GM04503 (cell line): ENCODE measurements at places on chromosomes 2 and 18.

DNA sequence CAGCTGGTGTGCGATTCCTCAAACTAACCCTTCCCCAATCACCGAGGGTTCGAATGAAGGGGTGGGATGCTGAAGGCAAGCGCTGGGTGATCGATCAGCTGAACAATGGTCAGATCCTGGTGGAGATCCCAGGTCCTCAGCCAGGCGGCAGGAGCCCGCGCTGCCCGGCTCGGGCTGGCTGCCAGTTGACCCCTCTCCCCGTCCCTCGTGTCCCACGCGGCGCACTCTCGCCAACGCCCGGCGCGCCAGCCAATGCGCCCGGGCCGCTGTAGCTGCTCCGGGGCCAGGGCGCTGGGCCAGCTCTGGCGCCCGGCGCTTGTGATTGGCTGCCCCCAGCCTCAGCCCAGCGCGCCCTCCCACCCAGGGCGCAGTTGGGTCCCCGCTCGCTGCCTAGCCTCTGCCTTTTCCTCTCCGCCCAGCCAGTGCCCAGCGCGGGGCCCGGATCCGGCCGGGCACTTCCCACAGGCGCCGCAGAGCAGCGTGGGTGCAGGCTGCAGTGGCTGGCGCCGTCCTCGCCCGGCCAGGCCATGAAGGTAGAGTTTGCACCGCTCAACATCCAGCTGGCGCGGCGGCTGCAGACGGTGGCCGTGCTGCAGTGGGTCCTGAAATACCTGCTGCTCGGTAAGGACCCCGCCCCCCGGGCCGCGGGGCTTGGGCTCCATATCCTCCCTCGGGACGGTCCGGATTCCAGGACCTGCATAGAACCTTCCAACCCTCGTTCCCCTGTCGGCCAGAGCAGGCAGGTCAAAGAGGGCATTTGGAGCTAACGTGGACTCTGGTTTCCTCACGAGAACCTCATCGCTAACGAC, at the start of gene MOGAT1:
Gene MOGAT1 (plus strand): TSS at position 400 of the 809 bp plus-strand sequence. CDS start 128 bp downstream, at position 528.
- DNase-seq: no peak

- no peak for DNase-seq
Observed at GRCh38 chr2:218229851-218230250, 12.9 kb downstream of the ARPC2 start.

- DNase-seq: no peak
Observed at GRCh38 chr2:11019614-11020013, 107.9 kb downstream of the KCNF1 start.

DNA sequence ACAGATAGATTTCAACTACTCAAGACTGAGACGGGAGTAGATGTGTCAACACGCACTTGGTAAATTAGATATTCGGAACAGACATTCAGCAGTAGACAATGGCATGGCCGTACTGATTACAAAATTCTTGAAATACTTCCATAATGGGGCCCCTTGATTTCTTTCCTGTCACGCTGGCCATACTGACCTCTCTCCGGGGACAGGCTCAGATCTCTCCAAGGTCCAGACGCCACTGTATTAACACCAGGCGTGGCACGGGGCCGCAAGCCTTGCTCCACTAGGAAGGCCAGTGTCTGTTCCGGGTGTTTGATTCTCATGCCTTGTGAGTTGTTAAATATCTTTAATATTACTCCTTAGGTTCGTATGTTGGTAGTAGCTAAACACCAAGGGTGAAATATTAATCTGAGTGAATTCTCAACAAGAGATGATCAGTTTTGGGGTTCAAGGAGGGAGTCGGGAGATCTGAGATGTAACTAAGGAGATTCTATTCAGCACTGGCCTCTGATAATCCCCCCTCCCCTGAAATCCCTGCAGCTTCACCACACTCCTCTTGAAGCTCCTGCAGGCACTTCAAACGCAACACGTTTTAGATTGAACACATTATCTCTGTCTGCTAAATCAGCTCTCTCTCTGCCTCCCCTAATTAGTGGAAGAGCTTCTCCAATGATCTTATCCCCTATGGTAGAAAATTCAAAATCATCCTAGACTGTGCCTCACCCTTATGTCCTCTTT, 2.2 kb upstream of the EHD3 start:
- DNase-seq: no peak

DNA sequence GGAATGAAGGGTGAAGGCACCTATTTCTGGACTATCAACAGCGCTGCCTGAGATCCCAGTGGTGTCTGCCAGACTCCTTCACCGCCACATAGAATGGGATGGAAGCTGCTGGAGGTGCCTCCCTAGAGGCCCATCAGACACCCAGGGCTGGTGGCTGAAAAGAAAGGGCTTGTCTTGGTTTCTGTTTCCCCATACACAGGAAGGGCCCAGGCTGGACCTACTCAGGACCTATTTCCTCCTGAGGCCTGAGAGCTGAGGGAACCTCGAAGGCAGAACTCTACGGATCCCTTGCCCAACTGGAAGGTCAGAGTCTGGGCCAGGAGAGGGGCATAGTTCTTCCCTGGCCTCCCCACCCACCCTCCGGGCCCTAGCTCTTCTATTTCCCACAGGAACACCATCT, 2.9 kb upstream of the CLEC4F start:
- DNase-seq: no peak

- no peak for DNase-seq
Observed at GRCh38 chr2:37325625-37326071, 1.0 kb upstream of the PRKD3 start.

GRCh38 chr18:35478520-35479435, 19.0 kb downstream of the INO80C start:
- DNase-seq: peak; percentile 62

DNA sequence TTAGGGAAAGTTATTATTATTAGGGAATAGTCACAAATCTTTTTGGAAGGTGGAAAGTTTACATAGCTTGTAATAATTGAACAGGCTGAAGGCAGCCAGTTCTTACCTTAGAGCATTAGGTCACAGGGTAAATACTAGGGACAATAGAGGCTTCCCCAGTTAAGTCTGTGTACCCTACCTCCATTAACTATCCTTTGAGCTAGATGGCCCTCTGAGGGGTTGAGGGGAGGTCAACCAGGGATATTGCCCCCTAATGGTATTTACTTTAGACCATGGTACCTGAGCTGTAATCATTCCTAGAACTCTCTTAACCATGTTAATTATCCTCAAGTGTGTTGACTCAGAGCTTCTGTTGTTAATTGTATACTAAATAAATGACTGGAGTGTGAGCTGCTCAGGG, 120.5 kb upstream of the SCN7A start:
- DNase-seq: no peak

DNA sequence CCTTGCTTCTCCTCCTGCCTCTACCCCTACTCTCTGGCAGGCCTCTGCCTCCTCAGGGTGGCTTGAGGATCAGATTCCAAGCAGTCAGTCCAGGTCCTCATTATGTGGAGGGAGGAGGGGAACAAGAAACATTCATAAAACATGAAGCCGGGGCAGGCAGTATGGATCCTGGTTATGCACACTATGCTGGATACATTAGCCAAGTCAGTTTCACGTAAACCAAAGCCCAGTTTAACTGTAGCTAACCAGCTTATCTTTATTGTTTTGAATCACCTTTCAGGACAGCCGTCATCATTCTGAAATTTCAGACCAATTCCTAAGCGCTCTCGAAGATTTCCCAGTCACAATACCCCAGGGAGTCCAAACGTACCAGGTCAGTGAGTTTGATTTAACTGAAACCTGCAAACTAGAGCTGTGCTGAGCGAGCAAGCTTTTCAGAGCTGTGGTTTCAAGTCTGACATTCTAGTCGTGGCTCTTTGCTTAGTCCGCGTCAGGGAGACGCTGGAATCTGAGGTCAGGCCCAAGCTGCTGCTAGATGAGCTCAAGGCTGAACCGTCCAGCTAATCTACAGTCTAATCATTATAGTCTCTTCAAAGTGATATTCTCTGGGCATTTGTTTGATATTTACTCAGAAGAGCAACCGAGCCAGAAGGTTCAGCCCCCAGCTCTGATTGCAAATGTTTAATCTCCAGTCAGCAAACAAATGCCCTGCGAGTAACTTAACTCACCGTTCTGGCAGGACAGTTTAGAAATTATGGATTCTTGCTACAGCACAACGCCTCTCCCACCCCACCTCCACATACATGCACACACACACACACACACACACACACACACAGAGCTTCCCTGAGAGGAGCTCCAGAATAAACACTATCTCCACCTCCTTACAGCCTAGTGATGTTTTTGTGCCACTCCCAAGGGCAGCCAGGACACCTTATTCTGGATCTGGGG, 63.8 kb upstream of the BZW1 start:
- no peak for DNase-seq

GRCh38 chr2:142094233-142094632, 36.6 kb downstream of the LRP1B start:
- DNase-seq: no peak
